ENCODE measurements at places on chromosomes 12 and 14.

GRCh38 chr12:75812271-75813018 is 219.1 kb downstream of the PHLDA1 start:
- no peak for DNase-seq

GRCh38 chr12:25652371-25652770 is 99.3 kb upstream of the LMNTD1 start:
- DNase-seq: no peak

DNA sequence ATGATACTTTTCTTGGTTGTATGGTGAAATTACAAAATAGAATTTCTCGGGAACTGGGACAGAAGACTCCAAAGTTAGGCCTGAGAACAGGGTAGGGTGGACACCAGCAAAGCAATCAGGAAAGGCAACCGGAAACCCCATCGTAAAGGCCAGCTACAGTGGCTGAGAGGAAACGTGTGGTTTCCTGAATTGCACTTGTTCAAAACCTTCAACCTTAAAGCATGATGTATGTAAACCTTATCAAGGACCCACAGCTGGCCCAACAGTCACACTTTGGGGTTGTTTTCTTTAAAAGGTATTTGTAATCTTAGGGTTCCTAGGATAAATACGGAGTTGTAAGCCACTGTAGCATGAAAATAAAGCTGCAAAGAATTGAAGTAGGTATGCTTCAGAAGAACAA is 2.2 kb upstream of the PTGDR start:
- no peak for DNase-seq

DNA sequence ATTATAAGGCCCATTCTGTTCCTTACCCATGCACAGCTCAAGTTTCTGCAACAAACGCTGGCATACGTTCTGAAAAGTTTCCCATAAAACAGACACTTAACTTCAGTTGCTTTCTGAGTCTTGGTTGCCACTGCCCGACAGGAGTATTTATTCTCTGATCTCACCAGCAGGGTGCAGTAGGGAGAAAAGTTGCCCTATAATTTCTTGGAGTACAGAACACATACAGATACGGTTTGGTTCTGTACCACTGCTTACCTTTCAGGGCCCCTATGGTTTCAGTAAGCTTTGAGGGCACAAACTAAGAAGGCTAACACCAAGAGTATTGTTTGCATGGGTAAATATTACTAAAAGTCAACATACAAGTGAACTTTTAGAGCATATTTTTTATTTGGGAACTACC is 77.9 kb downstream of the SPATA7 start:
- DNase-seq: no peak

- no peak for DNase-seq
Observed at GRCh38 chr12:24838531-24838950, 110.4 kb downstream of the BCAT1 start.

DNA sequence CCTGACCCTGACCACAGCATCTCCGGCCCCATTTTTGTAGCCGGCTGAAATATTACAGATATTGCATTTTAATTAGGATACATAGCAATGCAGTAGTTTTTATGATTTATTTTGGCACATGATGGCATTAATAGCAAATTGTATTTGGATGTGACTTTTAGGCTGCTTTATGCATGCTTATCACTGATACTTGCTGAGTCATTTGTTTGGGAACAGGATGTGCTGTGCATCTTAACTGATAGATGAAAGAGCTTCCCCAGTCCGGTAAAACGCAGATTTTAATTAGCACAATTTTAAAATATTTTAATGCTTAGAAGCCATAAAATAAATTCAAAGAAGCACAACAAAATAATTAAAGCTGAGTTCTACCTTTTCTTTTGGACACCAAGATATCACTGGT is 90.7 kb downstream of the OTOGL start:
- no peak for DNase-seq

DNA sequence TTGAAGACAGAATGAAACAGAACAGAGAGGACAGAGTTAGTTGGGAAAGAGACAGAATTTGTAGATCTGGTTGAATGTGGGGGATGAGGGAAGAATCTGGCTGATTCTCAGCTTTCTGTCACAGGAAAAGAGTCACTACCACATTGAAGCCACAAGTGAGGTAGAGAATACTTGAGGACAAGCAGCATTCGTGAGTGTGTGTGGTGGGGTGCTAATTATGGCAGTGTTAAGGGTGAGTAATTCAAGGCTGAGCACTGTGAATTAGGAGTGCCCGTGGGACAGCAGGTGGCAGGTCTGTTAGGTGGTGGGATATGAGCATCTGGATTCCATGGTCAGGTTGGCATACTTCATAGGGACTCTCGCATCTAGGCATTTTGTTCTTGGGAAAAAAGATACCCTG is 347.4 kb upstream of the PRICKLE1 start:
- DNase-seq: no peak

DNA sequence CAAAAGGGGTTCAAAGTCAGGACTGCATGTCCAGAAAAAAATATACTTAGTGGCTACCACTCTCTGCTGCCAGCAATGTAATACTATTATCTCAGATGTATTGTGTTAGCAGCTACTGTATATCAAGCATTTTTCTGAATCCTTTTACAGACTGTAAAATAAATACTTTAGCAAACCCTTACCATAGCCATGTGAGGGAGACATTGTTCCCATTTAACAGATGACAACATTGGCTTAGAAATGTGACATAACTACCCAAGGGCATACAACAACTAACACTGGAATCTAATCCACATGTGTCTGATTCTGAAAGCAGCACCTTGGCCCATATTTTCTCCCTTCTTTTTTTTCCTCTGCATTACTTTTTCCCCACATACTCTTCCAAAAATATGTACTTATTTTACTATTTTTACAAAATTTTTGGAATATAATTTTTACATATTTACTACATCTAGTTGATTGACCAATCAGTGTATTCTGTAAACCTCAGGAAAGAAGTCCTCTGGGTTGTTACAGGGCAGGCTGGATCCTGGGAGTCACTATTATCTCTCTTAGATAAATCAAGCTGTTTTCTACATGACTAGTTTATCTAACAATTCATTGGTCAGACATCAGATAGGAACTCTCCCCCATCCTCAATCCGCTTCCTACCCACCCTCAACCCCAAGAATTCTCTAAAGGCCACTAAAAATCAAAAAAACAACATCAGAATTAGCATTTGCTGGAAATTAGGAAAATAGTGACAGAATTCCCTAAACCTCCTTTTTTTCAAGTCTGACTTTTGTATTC is 154.1 kb downstream of the BTG1 start:
- no peak for DNase-seq

- DNase-seq: no peak
Observed at GRCh38 chr12:120183211-120183631, 11.3 kb downstream of the GCN1 start.

DNA sequence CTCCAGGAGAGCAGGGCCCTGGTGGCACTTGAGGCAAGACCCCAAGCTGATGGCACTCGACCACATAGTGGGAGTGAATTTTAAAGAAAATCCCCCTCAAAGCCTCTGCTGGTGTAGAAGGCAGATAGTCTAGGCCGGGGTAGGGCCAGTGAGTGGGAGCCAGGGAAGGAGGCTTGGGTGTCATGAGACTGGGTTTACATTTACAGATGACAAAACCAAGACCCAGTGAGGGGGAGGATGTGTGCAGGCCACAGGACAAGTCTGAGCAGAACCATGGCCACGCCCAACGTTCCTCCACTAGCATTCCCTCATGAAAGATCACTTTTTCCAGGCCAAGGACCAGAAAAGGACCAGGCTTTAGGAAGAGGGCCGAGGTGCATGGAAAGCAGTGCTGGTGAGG is 42.0 kb downstream of the EVL start:
- no peak for DNase-seq

GRCh38 chr14:74389980-74390379 is 36.0 kb downstream of the SYNDIG1L start:
- DNase-seq: no peak

GRCh38 chr14:45976001-45976400 is 675.6 kb downstream of the RPL10L start:
- no peak for DNase-seq

DNA sequence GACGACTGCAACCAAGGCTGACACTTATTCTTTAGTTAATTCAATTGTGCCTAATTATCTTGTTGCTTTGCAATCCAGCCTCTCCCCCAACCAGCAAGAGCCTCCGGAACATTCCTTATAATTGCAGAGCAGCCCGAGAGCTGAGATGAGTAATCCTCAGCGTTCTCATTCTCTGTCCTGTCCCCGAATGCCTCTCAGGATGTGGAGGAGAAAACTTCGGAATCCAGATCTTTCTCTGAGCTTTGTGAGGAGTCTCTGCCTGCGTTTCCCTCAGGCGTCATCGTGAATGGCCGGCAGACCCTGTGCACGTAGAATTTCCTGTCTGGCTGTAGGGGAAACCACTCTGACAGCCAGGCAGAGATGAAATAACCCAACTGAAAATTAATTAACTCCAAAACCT is 160.5 kb upstream of the DIO3 start:
- DNase-seq: no peak

- no peak for DNase-seq
Observed at GRCh38 chr12:52217223-52217622, 15.8 kb upstream of the KRT7 start.

GRCh38 chr12:13135371-13136178 is 32.1 kb upstream of the GSG1 start:
- DNase-seq: no peak
